ENCODE measurements at places on chromosomes 4 and X.

- peak; percentile 73 for DNase-seq
Measured at GRCh38 chrX:41923978-41924683, 777 bp upstream of the CASK start.

- no peak for DNase-seq
Measured at GRCh38 chr4:6206771-6207290, 6.5 kb upstream of the JAKMIP1 start.

GRCh38 chrX:16671005-16671404 lies 21.0 kb downstream of the S100G start:
- DNase-seq = peak; percentile 39

DNA sequence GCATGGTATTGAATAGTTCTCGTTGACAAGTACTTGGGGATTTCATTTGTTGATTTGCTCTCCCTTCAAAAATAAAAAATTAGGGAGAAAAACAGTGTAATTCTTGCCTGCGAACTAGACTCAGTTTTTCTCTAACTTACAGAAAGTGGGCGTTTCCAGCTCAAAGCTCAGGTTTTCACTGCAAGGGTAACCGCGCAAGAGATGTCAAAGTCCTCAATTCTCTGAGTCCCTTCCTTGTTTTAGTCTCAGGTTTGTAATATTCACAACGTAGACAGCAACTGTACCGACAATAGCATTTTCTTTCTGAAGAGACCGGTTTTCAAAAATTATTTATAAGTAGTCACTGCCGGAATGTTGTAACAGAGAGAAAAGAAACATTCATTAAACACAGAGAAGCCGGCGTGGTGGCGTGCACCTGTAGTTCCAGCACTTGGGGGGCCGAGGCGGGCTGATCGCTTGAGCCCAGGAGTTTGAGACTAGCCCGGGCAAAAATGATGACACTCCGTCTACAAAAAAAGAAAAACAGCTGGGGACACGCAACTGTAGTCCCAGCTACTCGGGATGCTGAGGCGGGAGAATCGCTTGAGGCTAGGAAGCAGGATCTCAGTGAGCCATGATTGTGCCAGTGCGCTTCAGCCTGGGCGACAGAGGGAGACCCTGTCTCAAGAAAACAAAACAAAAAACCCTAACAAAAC lies 774 bp downstream of the ZCCHC4 start:
- DNase-seq = peak; percentile 76

- peak; percentile 14 for DNase-seq
Measured at GRCh38 chrX:133983974-133984845, 1.2 kb downstream of the GPC3 start.

DNA sequence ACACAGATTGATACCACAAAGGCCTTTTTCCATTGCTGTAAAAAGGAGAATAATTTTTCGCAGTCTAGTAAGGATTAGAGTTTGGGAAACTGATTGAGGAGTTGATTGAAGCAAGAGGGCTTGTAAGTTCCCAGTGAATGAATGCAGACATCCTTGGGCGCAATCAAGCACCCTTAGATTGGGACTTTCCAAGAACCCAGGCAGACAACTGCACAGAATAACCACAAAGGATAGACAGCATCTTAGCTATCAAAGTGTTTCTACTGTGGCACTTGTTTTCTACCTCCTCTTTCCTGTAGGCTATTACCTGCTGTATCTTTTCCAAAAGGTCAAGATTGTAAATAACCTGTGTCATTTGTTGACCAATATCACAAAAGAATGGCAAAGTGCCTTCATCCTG lies 2.6 kb downstream of the COX18 start:
- no peak for DNase-seq

DNA sequence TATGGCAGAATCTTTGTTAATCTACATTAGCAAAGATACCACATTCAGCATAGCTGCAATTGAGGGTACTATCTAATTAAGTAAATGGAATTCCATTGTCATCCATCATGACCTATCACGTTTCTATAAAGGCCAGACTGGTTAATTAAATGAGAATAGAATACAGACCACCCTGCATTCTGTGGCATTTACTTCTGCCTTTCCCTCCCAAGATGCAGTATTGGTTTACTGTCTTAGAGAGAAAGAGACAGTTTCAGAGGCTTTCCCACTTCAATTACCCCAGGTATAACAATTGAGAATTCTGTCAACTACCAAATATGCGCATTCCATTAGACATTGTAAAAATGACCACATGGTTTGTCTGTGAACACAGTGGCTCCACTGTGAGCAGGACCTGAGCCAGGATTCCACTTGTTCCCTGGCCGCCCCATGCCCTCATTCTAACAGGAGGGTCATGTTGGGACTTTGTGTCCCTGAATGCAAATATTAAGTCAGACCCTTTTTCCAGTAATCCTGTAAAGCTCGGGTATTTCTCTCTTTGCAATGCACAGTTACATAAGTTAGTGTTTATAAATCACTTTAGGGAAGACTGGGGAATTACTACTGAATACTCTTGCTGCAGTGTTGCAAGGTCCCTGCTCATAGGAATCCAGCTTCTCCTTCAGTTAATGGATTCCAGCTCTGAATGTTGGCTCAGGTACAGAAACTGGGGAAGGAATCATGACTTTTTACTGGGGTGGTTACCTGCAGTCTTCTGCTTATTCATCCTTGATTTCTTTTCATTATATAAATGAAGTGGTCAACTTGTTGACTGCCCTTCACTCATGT lies 261.0 kb downstream of the PDGFC start:
- DNase-seq = no peak

DNA sequence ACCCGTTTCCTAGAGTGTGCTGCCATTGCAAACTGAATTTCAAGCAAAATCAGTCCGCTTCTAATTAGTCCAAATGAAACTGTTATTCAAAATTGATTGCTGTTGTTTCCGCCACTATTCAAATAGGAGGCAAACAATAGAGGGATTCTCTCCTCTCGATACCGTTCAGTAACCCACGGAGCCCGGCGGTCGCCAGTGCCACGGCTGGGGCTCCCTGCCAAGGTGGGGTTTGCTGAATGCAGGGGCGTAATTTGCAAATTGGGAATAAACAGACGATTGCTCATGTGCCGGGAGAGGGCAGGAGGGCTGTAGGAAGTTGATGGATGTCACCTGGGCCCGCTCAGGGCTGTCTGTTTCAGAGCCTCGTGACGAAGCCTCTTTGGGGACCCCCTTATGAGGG lies 8.8 kb downstream of the ADRA2C start:
- no peak for DNase-seq

- DNase-seq = peak; percentile 5
Measured at GRCh38 chrX:49878128-49878833, 1.0 kb upstream of the USP27X start.

DNA sequence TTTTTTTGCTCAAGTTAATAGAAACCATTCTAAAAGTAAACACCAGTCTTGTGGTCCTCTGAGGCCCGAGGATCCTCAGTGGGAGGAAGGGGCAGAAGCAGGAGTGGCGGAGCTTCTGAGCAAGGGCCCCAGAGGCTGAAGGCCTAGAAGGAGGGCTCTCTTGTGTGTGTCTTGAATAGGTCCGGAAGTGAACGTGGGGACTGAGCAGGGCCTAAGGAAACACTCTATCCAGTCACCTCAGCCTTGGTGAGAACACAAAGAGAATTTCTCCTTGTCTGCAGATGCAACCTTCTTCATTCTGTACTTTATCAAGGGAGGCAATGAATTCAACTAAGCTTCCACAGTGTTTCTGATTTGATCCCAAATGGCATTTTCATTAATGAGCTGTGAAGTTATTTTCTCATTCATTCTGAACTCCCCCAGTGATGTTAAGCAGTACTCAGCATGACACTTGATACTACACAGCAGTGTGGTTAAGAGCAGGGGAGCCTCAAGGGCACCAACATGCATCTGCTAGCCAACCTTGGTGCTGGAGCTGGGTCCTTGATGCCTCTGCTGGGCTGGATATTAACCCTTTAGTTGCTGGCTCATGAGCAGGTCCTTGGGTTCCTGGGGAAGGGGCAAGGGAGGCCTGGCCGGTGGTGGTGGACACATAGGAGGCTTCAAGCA lies 64.7 kb downstream of the RBM47 start:
- DNase-seq = no peak

GRCh38 chrX:53071604-53072417 lies 10.4 kb upstream of the TSPYL2 start:
- peak; percentile 78 for DNase-seq

GRCh38 chrX:26778320-26778888 lies 562.4 kb downstream of the MAGEB5 start:
- no peak for DNase-seq

DNA sequence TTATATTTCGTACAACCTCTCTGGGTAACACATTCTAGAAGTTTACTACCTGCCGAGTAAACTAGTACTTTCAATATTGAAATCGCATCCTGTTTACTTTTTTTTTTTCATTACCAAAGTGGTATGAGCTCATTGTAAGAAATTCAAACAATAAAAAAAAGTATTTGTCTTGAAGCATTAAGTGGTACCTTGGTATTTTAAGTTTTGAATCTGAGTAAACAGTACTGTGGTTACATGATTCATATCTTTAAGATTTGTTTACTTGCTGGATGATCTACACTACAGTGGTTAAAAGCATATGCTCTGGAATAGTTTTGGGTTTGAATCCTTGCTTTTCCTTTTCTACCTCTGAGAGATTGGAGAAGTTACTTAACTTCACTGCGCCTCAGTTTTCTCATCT lies 3.8 kb upstream of the MMGT1 start:
- no peak for DNase-seq

DNA sequence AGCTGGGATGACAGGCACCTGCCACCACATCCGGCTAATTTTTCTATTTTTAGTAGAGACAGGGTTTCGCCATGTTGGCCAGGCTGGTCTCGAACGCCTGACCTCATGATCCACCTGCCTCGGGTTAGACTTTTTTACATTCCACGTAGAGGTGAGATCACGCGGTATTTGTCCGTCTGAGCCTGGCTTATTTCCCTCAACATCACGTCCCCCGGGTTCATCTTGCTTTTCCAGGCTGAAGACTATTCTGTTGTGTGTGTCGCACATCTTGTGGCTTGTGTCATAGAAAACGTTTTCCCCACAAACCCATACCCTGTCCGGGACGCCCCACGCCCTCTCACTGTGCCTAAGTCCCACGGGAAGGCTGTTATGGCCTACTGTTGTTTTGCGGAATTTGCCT lies 185.3 kb downstream of the CRLF2 start:
- no peak for DNase-seq

DNA sequence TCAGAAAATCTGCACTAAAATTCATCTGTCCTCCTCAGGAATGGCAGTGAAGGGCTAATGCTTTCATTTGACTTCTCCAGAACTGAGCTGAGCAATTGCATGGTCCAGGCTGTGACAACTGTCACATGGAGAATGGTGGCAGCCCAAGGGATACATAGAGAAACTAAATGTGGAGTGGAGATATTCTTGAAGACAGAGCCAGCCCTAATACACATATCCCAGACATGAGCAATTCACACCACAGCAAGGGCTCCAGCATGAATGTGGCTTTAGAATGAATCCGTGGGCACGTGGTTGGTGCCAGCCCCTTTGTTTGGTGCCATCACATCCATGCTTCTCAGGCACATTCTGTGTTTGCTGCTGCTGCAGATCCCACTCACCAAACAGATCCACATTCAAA lies 121.6 kb upstream of the MXRA5 start:
- DNase-seq = no peak

DNA sequence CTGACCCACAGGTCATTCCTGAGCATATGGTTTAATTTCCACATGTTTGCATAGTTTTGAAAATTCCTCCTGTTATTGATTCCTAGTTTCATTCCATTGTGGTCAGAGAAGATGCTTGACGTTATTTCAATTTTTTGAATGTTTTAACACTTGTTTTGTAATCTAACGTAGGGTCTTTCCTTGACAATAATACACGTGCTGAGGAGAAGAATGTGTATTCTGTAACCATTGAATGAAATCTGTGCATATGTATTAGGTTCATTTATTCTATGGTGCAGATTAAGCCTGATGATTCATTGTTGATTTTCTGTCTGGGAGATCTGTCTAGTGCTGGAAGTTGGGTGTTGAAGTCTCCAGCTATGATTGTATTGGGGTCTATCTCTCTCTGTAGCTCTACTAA lies 486.4 kb upstream of the RPS6KA3 start:
- DNase-seq = no peak

GRCh38 chrX:130347321-130347720 lies 7.6 kb downstream of the SLC25A14 start:
- no peak for DNase-seq

- DNase-seq = peak; percentile 59
Measured at GRCh38 chr4:91283726-91284230, 1020.0 kb upstream of the GRID2 start.

GRCh38 chrX:40871385-40872082 lies 136.2 kb upstream of the MED14 start:
- DNase-seq = peak; percentile 8

DNA sequence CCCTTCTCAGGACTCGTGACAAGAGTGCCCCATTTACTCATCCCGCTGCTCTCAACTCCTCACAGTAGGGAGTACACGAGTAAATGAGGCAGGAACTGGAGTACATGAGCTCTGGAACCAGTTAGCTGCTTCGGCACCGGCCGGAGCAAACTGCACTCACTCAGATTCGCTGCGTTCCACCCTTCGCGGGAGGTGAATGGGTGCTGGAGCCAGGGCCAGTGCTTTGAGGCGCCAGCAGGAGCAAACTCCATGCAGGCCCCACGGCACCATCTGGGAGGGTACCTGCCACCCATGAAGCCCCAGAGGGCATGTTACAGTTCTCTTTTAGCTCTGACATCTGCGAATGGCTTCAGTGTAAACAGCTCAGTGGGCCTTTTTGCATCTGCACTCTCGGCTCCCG lies 315.5 kb upstream of the GK2 start:
- no peak for DNase-seq

DNA sequence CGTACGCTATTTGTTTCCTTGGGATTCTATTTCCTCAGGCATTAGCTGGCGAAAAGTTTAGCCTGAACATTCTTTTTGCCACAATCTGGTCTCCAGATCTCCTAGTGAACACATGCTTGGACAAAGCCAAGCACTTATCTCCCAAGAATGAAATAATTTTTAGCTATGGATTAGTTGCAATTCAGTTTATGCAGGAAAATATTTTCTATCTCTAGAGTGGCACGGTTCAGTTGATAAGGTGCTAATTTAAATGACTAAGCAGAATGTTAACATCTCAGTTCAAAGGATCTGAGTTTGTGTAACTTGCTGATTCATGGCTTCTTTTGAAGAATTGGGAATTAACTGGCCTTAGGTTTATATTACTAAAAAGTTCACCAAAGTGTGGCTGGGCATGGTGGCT lies 58.1 kb upstream of the JADE1 start:
- no peak for DNase-seq

DNA sequence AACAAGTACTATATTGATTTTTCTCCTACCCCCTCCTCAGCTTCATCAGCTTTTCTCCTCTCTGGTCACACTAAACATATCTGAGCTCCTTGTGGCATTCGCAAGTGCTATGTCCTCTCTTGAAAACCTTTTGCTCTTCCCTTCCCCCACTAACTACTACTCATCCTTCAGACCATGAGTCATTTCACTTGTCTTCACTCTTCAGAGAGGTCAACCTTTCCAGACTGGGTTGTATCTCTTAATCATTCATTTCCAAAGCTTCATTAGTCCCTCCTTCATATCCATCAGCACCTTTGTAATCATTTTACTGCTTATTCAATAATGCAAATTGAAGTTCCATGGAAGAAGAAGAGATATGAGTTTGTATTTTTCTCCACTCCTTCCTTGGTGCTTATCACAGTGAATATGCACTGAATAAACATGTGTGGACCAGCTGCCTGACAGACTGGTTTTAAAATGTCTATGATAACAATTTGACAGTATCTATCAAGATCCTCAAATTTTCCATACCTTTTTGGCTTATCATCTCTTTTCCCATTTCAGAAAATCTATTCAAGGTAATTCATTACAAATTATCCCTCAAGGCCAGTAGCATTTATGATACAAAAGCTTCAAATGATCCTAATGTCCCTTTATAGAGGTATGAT lies 28.4 kb downstream of the DDX60L start:
- peak; percentile 65 for DNase-seq

- DNase-seq = no peak
Measured at GRCh38 chr4:121801715-121802075, 572 bp downstream of the EXOSC9 start.
